ENCODE measurements at places on chromosomes 16 and 17.
A peak's percentile ranks its signal among the peaks of the same experiment; 100 is the strongest.

- no peak for DNase-seq
Measured at GRCh38 chr17:27945953-27946352, 52.8 kb upstream of the LYRM9 start.

- DNase-seq: no peak
Measured at GRCh38 chr17:3036800-3037199, 26.6 kb downstream of the OR1D5 start.

- no peak for DNase-seq
Measured at GRCh38 chr16:4663465-4663776, 29.9 kb upstream of the NUDT16L1 start.

- DNase-seq: no peak
Measured at GRCh38 chr17:45440161-45440778, 7.6 kb upstream of the ARHGAP27 start.

DNA sequence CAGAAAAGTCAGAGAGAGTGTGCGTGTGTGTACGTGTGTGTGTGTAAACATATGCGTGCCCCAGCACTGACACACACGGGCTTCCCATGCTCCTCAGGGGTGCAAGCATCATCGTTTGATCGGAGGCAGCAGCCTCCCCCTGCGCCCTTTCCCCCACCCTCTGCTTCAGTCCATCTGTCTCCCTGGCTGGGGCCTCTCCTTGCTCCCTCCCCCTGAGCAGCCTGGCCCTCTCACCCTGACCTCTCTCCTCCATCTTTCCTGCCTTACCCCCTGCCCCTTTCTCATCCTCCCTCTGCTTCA, 4.4 kb downstream of the STX1B start:
- no peak for DNase-seq

DNA sequence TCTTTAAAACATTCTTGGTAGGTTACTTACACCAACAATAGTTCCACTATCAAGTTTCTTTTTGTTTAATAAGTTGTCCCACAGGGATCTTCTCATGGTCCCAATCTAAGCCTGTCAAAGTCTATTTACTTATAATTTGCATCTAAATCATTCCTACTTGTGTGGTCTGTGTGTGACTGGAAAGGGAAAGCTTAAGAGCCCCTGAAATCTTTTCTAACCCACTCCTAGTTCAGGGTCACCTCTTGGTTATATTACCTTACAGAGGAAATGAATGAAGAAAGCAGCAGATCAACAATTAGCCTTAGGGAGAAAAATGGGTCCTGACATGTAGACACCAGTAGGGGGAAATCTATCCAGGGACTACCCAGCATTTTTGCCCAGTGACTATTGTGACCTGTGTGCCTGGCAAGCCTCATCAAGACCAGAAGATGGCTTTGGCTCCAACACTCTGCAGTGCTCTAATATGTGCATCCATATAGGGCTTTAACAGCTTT, 110.4 kb upstream of the HAS3 start:
- DNase-seq: peak; percentile 52

GRCh38 chr16:77945126-77945525, 77.2 kb upstream of the CLEC3A start:
- DNase-seq: no peak

DNA sequence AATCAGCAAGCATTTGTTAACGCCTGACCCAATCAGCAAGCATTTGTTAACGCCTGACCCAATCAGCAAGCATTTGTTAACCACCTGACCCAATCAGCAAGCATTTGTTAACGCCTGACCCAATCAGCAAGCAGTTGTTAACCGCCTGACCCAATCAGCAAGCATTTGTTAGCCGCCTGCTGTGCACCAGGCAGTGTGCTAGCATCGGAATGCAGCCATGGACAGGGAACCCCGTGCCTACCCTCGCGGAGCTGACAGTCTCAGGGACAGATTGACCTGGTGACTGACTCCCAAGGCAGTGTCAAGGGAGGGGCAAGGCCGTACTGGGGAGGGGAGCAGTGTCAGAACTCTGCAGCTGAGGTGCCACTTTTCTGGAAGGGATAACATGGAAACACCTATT, 66.9 kb downstream of the ABR start:
- no peak for DNase-seq

- no peak for DNase-seq
Measured at GRCh38 chr17:3891626-3892094, 1.2 kb downstream of the CAMKK1 start.

- no peak for DNase-seq
Measured at GRCh38 chr17:42853004-42853403, 2.0 kb downstream of the AOC3 start.

- DNase-seq: no peak
Measured at GRCh38 chr16:77579351-77579891, 142.9 kb upstream of the NUDT7 start.

- peak; percentile 71 for DNase-seq
Measured at GRCh38 chr16:30902029-30902972, 5.9 kb downstream of the CTF1 start.

- DNase-seq: no peak
Measured at GRCh38 chr16:10534748-10535147, 45.6 kb downstream of the EMP2 start.

- DNase-seq: no peak
Measured at GRCh38 chr17:77204536-77204935, 63.8 kb downstream of the SEC14L1 start.

GRCh38 chr16:72860726-72861562, 187.0 kb downstream of the ZFHX3 start:
- DNase-seq: no peak

DNA sequence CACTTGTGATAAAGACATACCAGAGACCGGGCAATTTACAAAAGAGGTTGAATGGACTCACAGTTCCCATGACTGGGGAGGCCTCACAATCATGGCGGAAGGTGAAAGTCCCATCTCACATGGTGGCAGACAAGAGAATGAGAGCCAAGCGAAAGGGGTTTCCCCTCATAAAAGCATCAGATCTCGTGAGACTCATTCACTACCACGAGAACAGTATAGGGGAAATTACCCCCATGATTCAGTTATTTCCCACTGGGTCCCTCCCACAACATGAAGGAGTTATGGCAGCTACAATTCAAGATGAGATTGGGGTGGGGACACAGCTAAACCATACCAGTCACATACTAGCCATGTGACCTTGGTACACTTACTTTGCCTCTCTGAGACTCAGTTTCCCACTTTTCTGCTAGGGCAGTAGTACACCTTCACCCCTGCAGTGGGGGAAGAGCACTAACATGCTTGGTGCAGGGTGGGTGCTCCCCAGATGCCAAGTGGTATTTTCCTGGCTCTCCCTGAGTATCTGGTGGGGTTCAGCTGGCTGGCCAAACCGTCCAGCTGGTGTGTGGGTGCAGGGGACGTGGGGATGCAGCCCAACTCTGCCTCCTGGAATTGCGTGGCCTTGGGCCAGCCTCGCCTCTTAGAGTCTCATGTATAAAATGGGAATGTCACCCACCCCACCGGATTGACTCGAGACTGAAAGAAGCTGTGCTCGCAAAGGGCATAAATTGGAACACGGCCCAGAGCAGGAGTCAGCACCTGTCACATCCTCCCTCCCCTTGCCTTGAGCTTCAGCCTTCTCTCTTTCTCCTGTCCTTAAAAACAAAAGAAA, 364.1 kb downstream of the CPPED1 start:
- no peak for DNase-seq

GRCh38 chr17:31281061-31281460, 16.0 kb downstream of the OMG start:
- DNase-seq: no peak

- DNase-seq: no peak
Measured at GRCh38 chr16:54098247-54098646, 188.3 kb downstream of the IRX3 start.

- peak; percentile 34 for DNase-seq
Measured at GRCh38 chr17:6755731-6756184, at the start of gene XAF1. TSS of gene XAF1 (plus strand) at chr17:6756046. CDS start at chr17:6756079, 33 bp downstream.

DNA sequence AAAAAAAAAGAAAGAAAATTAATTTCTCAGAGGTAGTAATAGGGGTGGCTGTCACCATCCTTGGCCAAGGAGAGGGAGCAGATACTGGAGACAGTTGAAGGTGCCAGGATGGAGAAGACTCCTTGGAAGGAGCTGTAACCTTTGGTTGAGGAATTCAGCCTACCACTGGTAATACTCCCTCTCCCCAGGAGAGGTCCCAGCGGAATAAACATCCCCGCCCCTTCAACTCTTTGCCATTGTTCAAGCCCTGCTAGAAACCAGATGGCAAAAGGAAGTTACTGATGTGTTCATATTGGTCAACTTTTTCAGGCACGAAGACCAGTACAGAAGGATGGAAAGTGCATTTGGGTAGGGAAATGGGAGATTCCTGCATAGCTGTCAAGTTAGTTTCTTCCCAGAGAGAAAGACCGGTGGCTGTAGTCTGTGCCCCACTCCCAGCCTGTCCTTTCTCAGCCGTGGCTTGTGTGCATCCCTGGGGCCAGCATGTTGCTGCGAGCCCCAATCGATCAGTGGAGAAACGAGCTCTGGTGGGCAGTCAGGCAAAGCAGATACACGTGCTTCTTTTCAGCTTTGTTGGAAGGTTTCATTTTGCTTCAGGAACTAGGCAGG, 612.1 kb downstream of the MAF start:
- no peak for DNase-seq
